T-helper 17 cell (primary cell): ENCODE measurements at places on chromosomes 5 and 9. TPM values are rescaled to one million over a fixed set of nuclear protein-coding genes. Genes with fewer than 3 reads are reported as not detected.

DNA sequence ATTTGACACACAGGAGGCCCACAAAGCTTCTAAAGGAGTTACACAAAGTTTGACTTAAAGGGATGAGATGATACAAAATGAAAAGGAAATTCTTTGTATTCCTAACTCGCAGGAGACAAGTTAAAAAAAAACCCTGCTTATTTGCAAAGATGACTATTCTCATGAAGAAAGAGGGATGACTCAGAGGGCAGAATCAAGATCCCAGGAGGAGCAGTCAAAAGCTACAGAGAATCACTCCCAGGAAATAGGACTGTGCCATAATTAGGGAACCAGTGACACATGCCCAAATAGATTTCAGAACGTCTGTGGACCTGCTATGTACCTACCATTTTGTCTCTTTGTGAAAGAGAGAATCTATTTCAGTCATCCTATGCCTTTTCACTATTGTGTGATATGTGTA lies 103.5 kb upstream of the ARRDC3 start:
- no peaks in the 10 kb centered on the region for H3K36me3 ChIP-seq
- DNase-seq: no peak
- peaks cover 6% of the 10 kb centered on the region for H3K27me3 ChIP-seq
- no peak overlapping the region for H3K27ac ChIP-seq
- no peak overlapping the region for H3K4me3 ChIP-seq

DNA sequence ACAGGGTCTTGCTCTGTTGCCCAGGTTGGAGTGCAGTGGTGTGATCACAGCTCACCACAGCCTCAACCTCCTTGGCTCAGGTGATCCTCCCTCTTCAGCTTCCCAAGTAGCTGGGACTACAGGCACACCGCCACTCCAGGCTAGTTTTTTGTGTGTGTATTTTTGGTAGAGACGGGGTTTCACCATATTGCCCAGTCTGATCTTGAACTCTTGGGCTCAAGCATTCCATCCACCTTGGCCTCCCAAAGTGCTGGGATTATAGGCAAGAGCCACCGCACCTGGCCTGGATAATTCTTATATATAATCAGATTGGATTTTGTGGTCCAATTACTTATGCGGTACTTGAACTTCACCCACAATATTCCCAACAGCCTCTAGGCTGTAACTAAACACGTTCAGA lies 19.8 kb downstream of the CCDC69 start:
- peaks cover 28% of the 10 kb centered on the region for H3K4me1 ChIP-seq
- H3K27ac ChIP-seq: no peak overlapping the region
- no peaks in the 10 kb centered on the region for H3K27me3 ChIP-seq
- H3K4me3 ChIP-seq: no peak overlapping the region
- DNase-seq: no peak

- no peaks in the 10 kb centered on the region for H3K27me3 ChIP-seq
- no peaks in the 10 kb centered on the region for H3K4me1 ChIP-seq
- no peaks in the 10 kb centered on the region for H3K36me3 ChIP-seq
- no peak for DNase-seq
- H3K27ac ChIP-seq: no peak overlapping the region
Observed at GRCh38 chr9:71607461-71607881, 160.8 kb downstream of the CEMIP2 start.

GRCh38 chr9:127566351-127567001 lies 45.6 kb upstream of the STXBP1 start:
- H3K36me3 ChIP-seq: no peaks in the 10 kb centered on the region
- no peaks in the 10 kb centered on the region for H3K27me3 ChIP-seq
- no peak for DNase-seq
- H3K4me3 ChIP-seq: no peak overlapping the region
- H3K27ac ChIP-seq: peak overlapping the region; percentile 72

MEGF10 gene
- total RNA-seq: not detected

PCA3 gene
- not detected for total RNA-seq
